Activated CD4-positive, CD25-positive, alpha-beta regulatory T cell (primary cell): ENCODE measurements at places on chromosomes 3 and 15.

DNA sequence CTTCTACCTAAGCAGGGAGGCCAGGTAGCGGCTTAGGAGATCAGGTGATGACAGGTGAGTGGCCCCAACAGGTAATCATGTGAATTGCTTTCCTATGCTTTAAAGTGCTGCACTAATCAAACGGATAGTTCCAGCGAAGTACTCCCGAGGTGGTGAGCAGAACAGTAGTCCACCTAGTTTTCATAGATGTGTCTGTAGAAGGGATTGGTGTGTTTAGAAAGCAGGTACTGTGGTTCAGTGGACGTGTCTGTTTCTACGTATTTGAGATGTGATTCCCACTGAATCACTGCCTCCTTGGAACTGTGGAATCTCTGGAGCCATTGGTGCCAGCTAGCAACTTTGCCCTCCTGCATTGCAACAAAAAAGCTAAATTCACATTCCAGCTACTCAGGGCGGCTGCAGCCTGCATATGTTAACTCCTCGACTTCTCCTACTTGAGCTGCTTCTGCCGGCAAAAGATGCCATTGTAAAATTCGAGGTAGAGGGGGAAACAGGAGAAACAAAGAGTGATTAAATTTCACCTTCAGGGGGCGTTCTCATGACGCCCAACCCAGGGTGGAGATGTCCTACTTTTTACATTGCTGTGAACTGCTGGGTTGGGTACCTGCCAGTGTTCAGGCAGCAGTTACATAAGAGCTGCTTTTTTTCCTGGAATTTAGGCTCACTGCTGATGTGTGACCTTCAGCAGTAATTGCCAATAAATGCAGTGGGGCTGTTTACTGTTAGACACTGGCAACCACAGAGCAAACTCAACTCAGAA lies 227.3 kb downstream of the ITPR1 start:
- DNase-seq = no peak

- no peak for DNase-seq
Observed at GRCh38 chr3:176190755-176191154, 1006.5 kb downstream of the TBL1XR1 start.

DNA sequence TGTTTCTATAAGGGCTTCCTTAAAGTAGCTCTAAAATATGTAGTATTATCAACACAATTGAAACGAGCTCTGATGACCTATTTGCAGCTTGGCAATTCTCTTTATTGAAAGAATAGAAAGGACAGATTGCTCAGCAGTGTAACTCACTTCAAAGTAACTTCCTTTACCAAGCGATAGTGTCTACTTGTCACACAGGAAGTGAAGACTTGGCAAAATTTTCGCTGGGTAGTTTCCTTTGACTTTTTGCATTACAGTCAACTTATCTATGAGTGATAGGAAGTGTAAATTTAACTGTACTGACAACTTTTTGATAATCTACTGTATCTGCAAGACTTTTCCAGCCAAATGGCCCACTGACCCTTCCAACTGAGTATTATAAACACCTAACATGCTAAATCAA lies 22.8 kb downstream of the SLC9A9 start:
- DNase-seq = no peak

GRCh38 chr3:63352008-63352279 lies 73.8 kb downstream of the SYNPR start:
- DNase-seq = no peak

- no peak for DNase-seq
Observed at GRCh38 chr3:197149-197827, 725 bp downstream of the CHL1 start.
